PC-3 (cell line): ENCODE measurements at places on chromosomes 3 and 15. TPM values are rescaled to one million over a fixed set of nuclear protein-coding genes. Genes with fewer than 3 reads are reported as not detected.

Gene XCR1
- not detected in 2 replicates for total RNA-seq

Gene DISP2
- 0.87 and 2.7 TPM in 2 replicates for total RNA-seq

Gene PPP1R14D
- total RNA-seq: 0.33 TPM in 1 of 2 replicates, not detected in the other

DNA sequence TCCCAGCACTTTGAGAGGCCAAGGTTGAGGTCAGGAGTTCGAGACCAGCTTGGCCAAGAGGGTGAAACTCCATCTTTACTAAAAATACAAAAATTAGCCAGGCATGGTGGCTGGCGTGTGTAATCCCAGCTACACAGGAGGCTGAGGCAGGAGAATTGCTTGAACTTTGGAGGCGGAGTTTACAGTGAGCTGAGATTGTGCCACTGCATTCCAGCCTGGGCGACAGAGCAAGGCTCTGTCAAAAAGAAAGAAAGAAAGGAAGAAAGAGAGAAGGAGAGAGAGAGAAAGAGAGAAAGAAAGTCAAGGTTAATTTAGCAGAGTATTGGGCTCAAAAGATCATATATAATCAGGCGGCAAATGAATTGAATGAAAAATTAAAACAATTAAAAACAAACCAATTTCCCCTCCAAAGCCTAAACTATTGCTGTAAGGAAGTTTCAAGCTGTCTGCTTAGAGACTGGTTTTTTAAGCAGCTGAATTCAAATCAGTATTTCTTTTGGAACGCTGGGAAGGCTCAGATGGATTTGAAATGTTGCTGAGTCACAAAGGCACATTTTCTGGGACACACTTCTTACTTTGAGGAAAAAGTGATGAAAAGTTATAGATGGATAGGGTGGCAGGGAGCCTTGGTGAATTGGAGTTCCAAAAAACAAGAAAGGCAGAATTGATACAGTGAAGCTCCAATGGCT lies 81.3 kb upstream of the BHLHE40 start:
- no peak for DNase-seq

DNA sequence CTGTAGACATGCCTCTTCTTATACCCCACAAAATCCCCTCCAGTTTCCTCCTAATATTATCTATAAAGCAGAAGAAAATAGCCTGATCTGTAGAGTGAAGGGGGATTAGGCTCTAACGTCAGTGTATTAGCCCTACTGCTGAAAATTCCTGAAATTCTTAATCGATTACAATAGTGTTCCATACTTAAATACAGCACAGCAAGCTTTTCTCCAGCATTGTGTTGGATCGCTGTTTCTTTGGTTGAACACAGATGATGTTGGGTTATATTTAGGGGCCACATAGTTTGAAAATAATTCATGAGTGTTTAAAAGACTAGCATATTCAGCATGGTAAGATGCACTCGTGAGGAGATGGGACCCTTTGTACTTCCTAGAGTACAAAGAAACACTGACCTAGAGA lies 52.5 kb downstream of the PIAS1 start:
- no peak for DNase-seq

DNA sequence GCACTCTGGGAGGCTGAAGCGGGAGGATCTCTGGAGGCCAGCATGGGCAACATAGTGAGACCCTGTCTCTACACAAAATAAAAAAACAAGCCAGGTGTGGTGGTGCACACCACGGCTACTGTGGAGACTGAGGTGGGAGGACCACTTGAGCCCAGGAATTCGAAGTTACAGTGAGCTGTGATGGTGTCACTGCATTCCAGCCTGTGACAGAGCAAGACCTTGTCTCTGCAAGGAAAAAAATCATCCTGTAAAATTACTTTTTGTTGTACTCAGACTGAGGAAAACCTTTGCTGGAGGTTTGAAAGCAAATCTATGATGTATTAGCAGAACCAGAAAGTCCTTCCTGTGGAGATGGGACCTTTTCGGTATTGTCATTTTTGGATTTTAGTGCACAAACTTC lies 63.3 kb downstream of the ATP1B3 start:
- DNase-seq: no peak

GRCh38 chr3:119748991-119749390 lies 32.9 kb upstream of the NR1I2 start:
- DNase-seq: no peak
